ENCODE measurements at places on chromosomes 5 and 9.

DNA sequence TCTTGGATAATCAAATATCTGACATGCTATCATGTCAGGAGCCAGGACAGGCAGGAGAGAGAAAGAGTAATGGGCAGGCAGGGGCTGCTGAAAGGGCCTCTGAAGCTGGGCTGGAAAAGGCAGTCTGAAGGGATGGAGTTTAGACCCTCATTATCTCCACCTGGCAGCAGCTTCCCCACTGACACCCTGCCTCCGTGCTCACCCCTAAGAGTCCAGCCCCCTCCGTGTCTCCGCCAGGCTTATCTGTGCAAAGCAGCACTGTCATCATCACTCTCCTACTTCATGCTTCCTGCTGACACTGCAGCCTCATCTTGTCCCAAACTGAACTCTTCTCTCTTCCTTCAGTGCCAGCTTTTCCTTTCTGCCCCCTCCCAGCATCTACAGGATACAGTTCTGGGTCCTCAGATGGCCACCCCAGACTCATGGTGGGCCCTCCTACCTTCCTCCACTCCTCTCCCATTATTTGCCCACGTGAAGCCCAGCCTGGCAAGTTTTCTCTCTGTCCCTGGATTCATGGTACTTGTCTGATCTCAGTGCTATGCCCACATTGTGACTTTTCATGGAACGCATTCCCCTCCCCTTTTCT is 70.9 kb upstream of the KLF9 start:
- DNase-seq = no peak

- DNase-seq = no peak
Observed at GRCh38 chr9:114321759-114322158, 1.1 kb upstream of the ORM1 start.

GRCh38 chr5:133707629-133708028 is 95.3 kb upstream of the FSTL4 start:
- no peak for DNase-seq

DNA sequence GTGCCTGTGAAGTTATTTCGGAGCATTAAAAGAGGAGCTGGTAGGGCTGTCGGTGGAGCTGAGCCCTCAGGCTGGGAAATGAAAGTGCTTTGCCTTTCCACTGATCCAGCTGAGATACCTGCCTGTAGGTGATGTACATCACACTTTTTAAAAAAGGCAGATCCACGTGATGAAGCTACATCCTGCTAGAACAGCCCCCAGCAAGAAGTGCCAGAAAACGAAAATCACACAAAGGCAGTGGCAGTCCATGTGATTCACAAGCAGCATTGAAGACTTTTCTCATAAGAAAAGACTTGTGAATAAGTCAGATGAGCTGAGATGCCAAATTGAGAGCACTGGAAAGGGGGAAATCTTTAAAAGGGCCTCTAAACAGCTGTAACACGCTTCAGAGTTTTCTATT is 765.1 kb downstream of the PTPRD start:
- no peak for DNase-seq

GRCh38 chr5:60494635-60495034 is 205.3 kb downstream of the DEPDC1B start:
- DNase-seq = peak; percentile 58

DNA sequence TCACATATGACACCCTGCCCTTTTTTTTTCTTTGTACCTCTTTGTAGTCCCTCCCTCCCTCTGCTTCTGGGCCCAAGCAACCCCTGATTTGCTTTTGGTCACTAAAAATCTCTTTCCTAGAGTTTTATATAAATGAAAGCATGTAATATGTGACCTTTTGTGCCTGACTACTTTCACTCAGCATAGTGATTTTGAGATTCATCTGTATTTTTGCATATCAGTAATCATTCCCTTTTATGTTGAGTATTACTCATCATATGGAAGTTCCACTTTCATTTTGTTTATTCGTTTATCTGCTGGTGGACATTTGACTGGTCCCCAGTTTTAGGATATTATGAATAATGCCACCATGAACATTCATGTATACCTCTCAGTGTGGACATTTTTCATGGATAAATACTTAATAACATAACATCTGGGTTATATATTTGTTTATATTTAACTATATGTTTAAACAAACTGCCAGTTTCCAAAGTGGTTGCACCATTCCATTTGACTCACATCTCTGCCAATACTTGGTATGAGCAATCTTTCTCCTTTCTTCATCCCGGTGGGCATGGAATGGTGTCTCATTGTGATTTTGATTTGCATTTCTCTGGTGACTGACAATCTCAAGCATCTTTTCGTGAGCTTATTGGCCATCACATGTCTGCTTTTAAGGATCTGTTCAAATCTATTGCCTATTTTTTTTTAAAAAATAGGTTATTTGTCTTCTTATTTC is 115.7 kb upstream of the S1PR3 start:
- DNase-seq = no peak

GRCh38 chr9:38690574-38690973 is 29.4 kb downstream of the FAM240B start:
- DNase-seq = no peak

DNA sequence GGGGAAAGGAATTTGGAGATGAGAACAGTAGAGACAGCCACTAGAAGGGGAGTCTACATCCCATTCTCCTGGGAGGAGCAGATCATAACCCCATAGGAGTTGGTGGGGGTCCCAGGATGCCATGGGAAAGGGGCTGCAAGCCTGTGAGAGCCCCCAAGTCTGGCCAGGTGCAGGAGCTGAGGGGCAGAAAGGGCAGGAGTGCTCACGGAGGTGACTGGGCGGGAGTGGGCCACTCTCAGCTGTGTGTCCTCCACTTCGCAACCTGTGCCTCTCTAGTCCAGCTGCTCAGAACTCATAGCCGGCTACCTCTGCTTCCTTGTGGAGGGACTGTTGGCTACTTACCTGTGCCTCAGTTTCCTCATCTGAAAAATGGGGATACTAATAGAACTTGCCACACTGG is 263.9 kb downstream of the FSTL4 start:
- no peak for DNase-seq

Data from germinal center (tissue), 1 donor.